Articular chondrocyte of knee joint (primary cell): ENCODE measurements at places on chromosomes 11 and 22. TPM values are rescaled to one million over a fixed set of nuclear protein-coding genes. Genes with fewer than 3 reads are reported as not detected.

CSRP3 gene
- not detected in 2 replicates for total RNA-seq

PKDREJ gene
- under 0.01 and 0.11 TPM in 2 replicates for total RNA-seq

CHRDL2 gene
- 0.39 TPM in 1 of 2 replicates, not detected in the other for total RNA-seq

INSC gene
- 0.97 and 1.2 TPM in 2 replicates for total RNA-seq

SLC22A8 gene
- total RNA-seq, result not detected in 2 replicates

DEFB131B gene
- total RNA-seq, result not detected in 2 replicates

ROM1 gene
- total RNA-seq, result 9.3 and 10.6 TPM in 2 replicates

LARGE2 gene
- not detected in 2 replicates for total RNA-seq

SMC1B gene
- under 0.01 TPM in 1 of 2 replicates, not detected in the other for total RNA-seq

C11orf52 gene
- total RNA-seq, result 1.7 and 2.0 TPM in 2 replicates

FGF4 gene
- not detected in 2 replicates for total RNA-seq

KRTAP5-10 gene
- total RNA-seq, result not detected in 2 replicates

APOBEC3H gene
- not detected in 2 replicates for total RNA-seq

SYT7 gene
- 3.4 and 4.3 TPM in 2 replicates for total RNA-seq

FAT3 gene
- total RNA-seq, result 13.9 and 14.6 TPM in 2 replicates

KCNJ1 gene
- 0.11 TPM in 1 of 2 replicates, not detected in the other for total RNA-seq

NAV2 gene
- 21.3 and 25.5 TPM in 2 replicates for total RNA-seq

C11orf65 gene
- total RNA-seq, result 0.65 and 1.5 TPM in 2 replicates

POLD4 gene
- total RNA-seq, result 41.8 and 49.8 TPM in 2 replicates

FOSL1 gene
- 13.1 and 26.1 TPM in 2 replicates for total RNA-seq

TMPRSS6 gene
- not detected in 2 replicates for total RNA-seq

P2RX6 gene
- 1.8 and 3.1 TPM in 2 replicates for total RNA-seq

SYT13 gene
- 0.13 and 0.32 TPM in 2 replicates for total RNA-seq

EMID1 gene
- 0.76 and 0.78 TPM in 2 replicates for total RNA-seq

SELENOM gene
- 147 and 160 TPM in 2 replicates for total RNA-seq

RAG2 gene
- total RNA-seq, result not detected in 2 replicates

GRM5 gene
- not detected in 2 replicates for total RNA-seq

INPP5J gene
- total RNA-seq, result 0.13 TPM in 1 of 2 replicates, not detected in the other

CHRNA10 gene
- 0.43 and 1.3 TPM in 2 replicates for total RNA-seq

MUC2 gene
- total RNA-seq, result not detected in 2 replicates

KCNE3 gene
- 1.2 and 1.7 TPM in 2 replicates for total RNA-seq

BTBD18 gene
- not detected in 2 replicates for total RNA-seq

TMEM25 gene
- total RNA-seq, result 12.6 and 15.0 TPM in 2 replicates

APOL1 gene
- 29.0 and 33.4 TPM in 2 replicates for total RNA-seq

CDC45 gene
- total RNA-seq, result 3.4 and 4.8 TPM in 2 replicates

TPBGL gene
- 0.11 TPM in 1 of 2 replicates, not detected in the other for total RNA-seq

PPP2R1B gene
- total RNA-seq, result 40.2 TPM in 2 replicates

TMPRSS13 gene
- total RNA-seq, result not detected in 2 replicates

OR8D4 gene
- 0.32 TPM in 1 of 2 replicates, not detected in the other for total RNA-seq

FADS2 gene
- total RNA-seq, result 53.8 and 70.4 TPM in 2 replicates

SRRD gene
- total RNA-seq, result 17.4 and 20.1 TPM in 2 replicates

PANX2 gene
- total RNA-seq, result 0.11 and 0.26 TPM in 2 replicates

TRPM5 gene
- not detected in 2 replicates for total RNA-seq

KDELR3 gene
- total RNA-seq, result 172 and 206 TPM in 2 replicates

SLC43A1 gene
- 12.0 and 14.5 TPM in 2 replicates for total RNA-seq

SERPING1 gene
- total RNA-seq, result 19.6 and 31.0 TPM in 2 replicates

TIGD3 gene
- 0.13 TPM in 1 of 2 replicates, not detected in the other for total RNA-seq
